DMS53 (cell line): ENCODE measurements at places on chromosomes 7 and 10.

DNA sequence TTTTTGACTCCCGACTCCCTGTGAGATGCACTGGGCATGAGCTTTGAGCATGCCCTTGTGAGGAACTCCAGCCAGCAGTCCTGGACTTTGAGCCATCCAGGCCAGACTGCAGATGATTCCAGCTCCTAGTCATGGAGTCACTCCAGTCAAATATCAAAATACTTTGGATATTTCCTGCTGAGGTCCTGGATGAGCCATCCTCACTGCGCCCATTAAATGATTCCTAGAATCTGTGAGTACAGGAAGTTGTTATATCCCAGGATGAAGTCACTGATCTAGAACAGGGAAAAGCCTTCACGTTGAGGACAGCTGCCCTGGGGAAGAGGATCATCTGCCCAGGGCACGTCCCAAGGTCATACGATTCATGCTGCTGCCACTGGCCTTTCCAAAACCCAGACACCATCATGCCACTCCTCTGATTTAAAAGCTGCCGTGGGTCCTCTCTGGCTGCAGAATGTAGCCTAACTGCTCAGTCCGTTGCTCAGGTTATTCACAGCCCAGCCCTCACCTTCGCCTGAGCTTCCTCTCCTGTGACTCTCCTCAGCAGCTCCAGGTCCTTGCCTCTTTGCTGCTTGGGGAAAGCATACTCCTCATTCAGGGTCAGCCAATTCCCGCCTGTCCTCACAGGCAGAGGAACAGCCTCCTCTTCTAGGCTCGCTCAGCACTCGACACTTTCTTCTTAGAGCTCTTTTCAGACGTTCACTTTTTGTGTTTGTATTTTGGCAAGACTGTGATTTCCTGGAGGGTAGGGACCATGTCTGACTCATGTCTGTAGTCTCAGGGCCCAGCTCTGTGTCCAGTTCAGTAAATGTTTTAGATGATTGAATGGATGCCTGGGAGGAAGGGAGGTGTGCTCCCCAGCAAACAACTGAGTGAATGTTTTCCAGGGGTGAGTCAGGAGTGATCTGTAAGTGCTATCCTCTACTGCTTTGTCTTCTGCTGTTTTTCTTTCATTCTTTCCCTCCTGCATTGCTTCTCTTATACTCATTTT, 157.8 kb downstream of the SNX10 start:
- peak; percentile 37 for DNase-seq

GRCh38 chr10:89785095-89785494, 83.7 kb downstream of the KIF20B start:
- no peak for DNase-seq

- no peak for DNase-seq
Observed at GRCh38 chr7:7695111-7695817, 23.1 kb downstream of the RPA3 start.

DNA sequence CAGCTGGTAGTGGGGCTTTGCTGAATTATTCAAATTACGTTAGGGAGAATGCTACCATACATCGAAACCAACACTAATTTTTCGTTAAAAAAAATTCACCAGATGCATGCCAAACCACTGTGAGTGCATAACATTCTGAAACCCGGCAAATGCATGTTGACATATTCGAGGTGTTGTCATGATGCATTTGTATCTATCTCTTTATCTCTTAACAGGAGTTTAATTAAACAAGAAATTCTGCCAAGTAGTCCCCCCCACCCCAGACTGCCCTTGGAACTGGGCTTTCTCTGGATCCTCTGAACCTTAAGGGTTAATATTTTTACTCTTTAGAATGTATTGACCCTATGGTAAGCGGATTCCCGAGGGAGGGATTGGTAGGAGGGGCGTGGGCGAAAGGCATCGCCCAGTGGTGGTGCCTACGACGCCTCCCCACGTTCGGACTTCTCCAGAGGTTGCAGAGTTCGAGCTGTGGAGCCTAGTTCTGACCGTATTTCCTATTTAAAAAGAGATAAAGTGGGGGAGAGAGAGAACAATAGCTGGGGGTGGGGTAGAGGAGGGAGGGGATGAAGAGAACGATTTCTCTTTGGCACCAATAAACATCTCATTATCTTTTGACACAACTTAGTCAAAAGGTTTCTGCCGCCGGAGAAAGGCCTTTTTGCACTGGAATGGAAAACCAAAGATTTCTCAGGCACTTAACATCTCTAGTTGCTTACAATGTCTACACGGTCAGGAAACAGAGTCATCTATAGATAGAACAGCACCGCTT, 7.2 kb downstream of the DLX6 start:
- no peak for DNase-seq

DNA sequence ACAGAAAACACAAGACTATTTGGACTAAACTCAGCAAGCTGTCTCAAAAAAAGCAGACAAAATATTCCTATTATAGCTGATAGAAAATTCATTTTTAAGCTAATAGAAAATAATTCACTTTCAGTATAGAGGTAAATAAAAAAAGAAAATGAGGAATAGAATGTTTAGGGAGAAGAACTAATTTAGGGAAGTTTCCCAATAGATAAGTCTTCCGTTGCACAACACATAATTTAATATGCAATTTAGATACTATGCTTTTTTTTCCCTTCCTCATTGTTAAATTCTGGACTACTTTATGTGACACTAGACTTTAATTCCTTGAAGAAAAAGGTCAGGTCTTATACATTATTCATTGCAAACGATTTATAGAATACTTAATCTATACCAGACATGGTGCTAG, 10.3 kb downstream of the PNPLA8 start:
- no peak for DNase-seq

GRCh38 chr7:26657686-26658388, 206.6 kb downstream of the SKAP2 start:
- DNase-seq = peak; percentile 43

GRCh38 chr10:77093126-77093525, 544.5 kb downstream of the KCNMA1 start:
- DNase-seq = no peak

DNA sequence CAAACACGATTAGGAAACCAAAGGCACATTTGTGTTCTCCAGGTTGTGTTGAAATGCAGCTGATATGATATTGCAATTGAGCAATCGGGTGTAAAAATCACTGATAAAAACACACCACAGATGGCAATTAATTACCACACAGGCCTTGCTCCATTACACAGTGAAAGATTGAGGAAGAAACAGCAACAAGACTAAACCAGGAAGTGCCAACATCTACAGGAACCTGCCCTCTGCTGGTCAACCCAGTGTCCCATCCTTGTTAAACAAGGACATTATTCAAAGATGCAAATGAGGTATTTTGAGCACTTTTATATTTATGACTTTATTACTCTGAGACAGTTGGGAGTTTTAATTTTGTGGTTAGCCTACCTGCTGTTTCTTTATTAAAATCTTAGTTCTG, 765.6 kb upstream of the GHITM start:
- DNase-seq = peak; percentile 75

GRCh38 chr10:71765906-71766716, 7.2 kb downstream of the VSIR start:
- no peak for DNase-seq

DNA sequence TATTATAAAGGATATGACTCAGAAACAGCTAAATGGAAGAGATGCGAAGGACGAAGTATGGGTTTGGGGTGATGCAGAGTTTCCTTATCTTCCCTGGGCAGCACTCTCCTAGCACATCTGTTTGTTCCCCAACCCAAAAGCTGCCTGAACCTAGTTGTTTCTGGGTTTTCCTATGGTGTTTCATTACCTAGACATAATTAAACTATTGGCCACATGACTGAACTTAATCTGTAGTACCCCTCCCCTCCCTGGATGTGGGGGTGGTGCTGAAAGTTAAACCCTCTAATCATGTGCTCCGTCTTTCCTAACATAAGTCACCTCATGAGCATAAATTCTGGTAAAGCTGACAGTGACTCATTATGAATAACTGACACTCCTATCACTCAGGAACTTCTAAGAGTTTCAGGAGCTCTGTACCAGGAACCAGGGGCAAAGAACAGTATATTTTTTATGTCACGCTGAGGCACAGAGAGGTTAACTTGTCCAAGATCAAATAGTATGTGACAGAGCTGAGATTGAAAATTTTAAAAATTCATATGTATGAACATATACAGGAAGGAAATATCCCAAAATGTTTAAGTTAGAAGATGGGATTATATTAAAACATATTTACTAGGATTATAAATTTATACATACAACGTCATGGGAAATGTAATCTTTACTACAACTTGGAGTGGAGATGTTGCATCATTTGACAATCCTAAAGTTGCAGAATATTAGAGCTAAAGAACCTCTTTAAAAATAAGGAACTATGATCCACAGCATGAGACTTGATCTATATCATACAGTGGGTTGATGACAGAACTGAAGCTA, 4.8 kb downstream of the STRIP2 start:
- DNase-seq = no peak

DNA sequence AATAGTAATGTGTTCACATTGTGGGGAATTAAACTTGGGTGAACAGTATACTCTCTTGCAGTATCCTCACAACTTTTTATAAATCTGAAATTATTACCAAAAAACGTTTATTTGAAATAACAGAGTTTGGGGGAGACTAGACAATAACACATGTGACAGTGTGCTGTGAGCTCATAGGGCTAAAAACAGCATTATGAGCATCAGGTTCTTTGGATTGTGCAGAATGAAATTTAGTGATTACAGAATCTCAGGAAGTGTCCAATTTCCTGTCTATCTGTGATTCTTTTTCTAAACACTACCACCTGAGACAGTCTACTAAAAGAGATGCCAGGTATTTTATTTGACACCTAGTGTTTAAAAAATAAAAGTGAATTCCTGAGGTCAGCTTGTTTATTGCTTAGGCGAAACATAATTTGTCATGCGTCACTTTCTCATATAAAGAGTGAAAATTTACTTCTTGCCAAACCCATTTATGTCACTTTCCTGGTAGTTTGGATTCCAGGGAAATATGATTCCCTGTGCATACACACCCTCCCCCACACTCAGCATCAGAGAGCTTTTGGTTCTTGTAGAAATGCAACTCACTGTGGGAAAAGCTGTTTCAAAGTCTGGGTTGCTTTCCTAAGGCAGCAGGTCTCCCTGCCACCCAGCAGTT, 71.2 kb downstream of the AOAH start:
- no peak for DNase-seq

GRCh38 chr10:14527915-14528314, 197.2 kb upstream of the FRMD4A start:
- DNase-seq = no peak

DNA sequence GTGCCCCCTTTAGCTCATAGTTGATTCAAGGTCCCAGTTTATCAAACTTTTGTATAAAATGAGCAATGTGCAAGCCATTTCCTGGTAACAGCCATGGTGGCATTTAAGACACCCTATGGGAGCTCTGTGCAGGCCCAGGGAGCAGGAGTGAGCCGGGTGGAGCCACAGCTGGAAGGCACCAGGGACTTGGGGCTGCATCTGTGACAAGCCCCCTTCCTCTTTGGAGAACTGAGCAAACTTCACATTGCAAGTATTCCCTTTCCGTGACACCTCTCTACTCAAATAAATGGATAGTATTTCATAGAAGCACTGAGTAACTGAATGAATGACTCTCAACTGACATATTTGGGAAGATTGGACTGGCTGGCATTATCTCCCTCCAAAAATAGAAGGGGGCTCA, 558.7 kb upstream of the FOXK1 start:
- no peak for DNase-seq

DNA sequence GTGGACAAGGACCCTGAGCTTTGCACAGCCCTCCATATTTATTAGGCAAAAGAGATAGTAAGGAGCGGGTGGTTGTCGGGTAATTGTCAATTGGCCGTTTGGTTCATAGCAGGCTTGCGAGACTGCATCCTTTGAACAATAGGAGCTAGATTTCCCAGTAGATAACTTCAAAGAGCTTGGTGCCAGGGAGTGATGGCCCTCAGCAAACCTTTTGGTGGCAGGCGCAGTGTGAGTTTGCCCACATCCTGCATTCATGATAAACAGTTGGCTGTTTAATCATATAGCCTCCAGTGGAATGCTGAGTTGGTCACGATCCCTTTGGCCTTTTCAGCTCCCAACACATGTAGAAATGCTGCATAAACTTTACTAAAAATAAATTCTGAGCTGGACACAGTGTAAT, 156.9 kb downstream of the AKR1D1 start:
- DNase-seq = no peak

GRCh38 chr10:110569122-110569521, 1.6 kb downstream of the SMC3 start:
- no peak for DNase-seq

GRCh38 chr7:137981668-137982067, 20.2 kb downstream of the CREB3L2 start:
- DNase-seq = no peak

GRCh38 chr10:131230641-131231322, 80.7 kb downstream of the TCERG1L start:
- no peak for DNase-seq

GRCh38 chr7:3063016-3063753, 19.5 kb upstream of the CARD11 start:
- DNase-seq = no peak

DNA sequence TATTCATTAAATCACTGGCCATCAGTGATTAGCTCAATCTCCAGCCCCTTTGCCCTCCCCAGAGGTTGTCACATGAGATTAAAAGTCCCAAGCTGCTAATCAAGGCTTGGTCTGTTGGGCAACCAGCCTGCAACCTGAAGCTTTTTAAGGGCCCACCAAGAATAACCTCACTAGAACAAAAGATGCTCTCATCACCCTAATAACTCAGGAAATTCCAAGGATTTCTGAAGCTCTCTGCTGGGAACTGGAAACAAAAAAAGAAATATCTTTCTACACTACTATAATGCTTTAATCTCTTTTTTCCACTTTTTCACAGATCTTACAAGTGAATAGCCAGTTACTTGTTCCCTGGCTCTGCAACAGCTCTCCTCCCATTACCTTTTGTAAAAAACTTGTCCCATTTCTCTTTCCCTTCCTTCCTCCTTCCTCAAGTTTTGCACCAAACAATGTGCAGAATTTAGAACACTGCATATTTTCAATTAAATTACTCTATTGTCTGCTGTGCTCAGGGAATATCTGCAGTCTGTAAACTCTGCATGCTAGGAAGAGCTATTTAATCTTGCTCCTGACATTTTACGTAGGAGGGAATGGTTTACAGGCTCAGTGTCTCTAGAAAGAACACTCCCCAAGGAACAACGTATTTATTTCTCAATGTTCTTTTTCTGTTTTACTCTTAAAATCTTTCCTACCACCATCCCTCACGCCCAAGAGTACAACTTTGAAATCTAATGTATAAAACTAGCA, 169.1 kb downstream of the IMMP2L start:
- no peak for DNase-seq

GRCh38 chr7:134046594-134047128, 80.5 kb upstream of the LRGUK start:
- DNase-seq = no peak

- peak; percentile 52 for DNase-seq
Observed at GRCh38 chr7:39948375-39948955, 1.6 kb upstream of the CDK13 start.

DNA sequence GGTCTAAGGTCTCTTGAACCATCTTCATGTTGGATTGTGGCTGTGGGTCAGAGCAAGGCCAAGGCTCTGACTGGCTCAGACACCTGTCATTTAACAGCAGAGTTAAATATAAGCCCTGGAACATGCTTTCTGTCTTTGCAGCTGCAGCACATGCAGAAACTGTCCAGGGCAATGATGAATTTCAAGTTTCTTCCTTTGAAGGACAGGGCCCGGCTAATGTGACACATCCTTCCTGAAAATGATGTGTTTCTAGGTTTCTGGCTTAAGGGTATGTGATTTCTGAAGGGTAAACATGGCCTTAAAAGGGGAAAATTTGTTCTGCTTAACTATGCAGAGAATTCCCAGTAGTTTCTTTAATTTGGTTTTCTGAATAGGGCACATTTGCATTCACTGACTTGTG, 34.0 kb upstream of the SLC35B4 start:
- DNase-seq = no peak

- DNase-seq = no peak
Observed at GRCh38 chr7:104089612-104090011, 100.2 kb upstream of the RELN start.

- DNase-seq = no peak
Observed at GRCh38 chr10:36087006-36088005, 445.2 kb upstream of the FZD8 start.
